Thymus (tissue), 14 donors: ENCODE measurements at places on chromosomes 1 and 21.

GRCh38 chr1:183847641-183848040 lies 42.7 kb downstream of the RGL1 start:
- DNase-seq, result no peak

DNA sequence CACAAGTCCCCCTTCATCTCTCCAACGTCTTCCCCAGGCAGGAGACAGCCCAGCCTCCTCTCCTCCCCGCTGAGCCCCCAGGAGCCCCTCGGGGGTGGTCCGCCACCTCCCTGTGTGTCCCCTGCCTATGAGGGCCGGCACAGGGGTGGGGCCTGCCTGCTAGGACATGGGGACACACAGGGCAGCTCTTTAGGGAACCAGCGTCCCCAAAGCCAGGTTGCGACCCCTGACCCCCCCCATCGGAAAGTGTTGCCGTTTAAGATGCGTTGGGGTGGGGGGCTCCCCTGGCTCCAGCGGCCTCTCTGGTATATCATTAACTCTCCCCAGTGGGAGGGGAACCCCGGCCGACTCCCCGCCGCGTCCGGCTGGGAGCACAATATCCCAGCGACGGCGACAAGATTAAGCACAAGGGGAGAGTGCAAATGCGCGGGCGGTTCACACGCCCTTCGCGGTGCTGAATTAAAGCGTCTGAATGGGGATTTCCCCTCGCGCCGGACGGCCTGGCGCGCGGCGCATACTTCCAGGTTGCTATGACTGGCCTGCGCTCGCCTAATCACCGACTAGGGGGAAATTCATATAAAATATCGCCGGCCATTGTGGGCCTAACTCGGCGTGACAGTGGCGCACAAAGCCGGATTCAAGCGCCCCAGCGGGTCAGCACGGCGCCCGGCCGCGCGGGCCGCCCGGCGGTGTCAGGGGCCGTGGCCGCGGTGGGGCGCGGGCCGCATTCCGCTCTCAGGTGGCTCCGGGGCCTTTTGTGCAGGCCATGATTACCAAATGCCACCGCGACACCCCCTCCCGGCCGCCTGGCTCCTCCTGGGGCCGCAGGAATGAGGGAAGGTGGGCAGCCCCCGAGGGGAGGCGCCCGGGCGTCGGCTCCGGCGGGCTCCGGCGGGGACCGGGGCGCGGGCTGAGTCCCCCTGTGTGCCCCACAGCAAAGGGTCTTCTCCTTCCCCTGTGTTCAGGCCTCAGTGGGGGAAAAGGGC lies 30.9 kb downstream of the WNT3A start:
- DNase-seq, result no peak

DNA sequence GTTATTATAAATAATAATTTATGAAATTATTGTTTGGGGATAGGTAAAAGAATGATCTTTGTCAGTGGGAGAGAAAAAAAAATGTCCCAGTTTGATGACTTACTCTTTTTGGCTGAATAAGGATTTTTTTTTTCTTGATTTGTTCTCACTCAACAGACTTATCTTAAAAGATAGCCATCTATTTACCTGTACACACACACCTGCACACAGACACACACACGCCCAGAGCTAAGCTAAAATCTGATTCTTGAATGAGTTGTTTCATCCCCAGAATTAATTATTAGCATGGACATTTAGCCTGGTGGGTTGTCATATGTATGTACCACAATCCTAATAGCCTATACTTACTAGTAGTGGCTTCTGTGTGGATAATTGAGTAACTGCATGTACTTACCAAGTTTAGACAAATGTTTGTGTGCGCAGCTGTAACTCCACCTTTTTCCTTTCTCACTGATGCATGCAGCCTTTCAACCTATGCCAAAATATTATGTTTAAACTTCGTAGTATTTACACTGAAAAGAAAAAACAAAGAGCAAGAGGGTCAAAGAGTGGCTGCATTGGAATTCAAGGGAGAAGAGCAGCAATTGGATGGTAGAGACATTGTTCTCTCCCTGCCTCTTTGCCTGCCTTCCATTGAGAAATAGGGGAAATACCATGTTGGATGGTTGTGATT lies 174.3 kb downstream of the ADGRL2 start:
- no peak for DNase-seq

DNA sequence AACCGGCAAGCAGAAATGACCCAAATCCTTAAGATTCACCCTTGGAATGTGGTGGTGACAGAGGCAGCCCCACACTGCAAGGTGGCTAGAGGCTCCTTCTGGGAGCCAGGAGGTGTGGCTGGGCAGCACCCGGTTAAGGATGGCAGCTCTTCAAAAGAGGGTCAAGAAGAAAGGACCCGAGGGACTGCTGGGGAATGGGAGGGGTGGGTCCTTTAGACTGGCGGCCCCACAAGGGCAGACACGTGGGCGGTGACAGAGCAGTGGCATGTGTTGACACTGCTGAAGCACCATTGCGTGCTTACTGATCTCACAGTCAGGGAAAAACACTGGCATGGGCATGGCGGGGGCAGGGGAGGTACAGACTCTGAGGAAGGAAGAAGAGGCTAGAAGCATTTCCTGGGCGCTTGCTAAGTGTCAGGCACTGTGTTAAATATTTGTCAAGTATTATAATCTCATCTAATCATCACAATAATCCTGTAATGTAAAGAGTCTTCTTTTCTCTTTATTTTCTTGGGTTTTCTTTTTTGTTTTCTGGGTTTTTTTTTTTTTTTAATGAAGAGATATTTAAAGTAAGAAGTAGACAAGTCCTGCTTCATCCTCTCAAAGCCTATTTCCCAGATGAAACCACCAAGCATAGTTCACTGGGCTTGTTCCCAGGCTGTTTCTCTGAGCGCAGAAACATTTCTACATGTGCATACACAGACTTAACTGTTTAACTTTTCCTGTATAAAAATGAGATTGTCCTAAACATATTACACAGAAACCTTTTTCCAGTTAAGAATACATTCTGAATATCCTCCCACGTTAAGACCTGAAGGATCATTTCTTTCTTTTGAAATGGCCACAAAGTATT lies 165.8 kb upstream of the EDN2 start:
- no peak for DNase-seq

- DNase-seq, result no peak
Measured at GRCh38 chr1:108590957-108591356, 31.1 kb downstream of the EEIG2 start.

GRCh38 chr21:29403301-29403700 lies 104.6 kb downstream of the BACH1 start:
- no peak for DNase-seq

- no peak for DNase-seq
Measured at GRCh38 chr1:112418099-112418892, 22.3 kb downstream of the CTTNBP2NL start.

DNA sequence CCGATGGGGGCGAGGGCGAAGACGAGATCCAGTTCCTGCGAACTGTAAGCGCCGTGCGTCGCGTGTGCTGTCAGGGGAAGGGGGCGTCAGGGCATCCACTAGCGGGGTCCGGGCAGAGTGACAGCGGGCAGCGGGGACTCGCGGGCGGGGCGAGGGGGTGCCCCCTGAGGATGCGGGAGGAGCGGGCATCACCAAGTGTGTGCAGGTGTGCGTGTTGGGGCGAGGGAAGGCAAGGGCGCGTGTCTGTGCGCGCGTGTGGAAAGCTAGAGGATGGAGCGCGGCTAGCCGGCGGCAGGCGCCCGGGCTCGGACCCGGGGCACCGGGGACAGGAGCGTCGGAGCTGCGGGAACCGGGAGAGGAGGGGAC lies 525 bp downstream of the RYR2 start:
- no peak for DNase-seq

DNA sequence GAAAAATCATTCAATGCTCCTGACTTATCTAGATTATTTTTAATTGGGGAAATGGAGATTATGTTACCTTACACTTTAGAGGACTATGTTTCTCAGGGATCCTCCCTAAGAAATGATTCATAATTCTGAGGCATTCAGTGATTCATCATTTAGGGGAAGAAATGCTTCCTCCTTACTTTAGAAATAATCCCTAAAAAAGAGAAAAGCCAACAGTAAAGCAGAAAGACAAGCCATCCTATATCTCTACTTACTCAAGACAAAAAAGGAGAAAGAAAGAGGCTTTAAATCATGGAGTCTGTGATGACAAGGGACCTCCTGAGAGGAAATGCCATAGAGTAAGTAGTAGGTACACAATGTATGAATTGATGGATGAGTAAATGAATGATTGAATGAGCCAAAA lies 137.0 kb downstream of the BRINP2 start:
- DNase-seq, result no peak

- DNase-seq, result no peak
Measured at GRCh38 chr1:116847688-116848531, 61.8 kb upstream of the PTGFRN start.

DNA sequence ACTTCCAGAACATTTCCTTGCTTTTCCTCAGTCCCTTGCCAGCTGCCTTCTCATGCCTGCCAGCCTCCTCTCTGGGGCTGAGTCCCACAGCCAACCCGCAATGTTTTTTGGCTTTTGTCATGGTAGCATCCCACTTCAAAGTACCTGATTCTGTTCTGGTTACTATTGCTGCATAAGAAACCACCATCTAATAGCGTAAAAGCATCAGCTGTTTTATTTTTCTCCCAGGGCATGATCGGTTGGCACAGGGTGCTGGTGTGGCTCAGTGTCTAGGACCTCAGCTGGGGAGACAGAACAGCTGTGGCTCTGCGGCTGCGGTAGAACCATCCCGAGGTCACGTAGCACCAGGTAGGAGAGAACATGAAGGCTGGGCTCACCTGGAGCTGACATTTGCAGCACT lies 8.9 kb upstream of the PRMT2 start:
- no peak for DNase-seq

GRCh38 chr1:165468253-165468652 lies 23.3 kb upstream of the RXRG start:
- DNase-seq, result no peak

- no peak for DNase-seq
Measured at GRCh38 chr1:240719953-240720700, 108.2 kb upstream of the GREM2 start.

GRCh38 chr1:69794831-69795230 lies 227.1 kb downstream of the LRRC7 start:
- no peak for DNase-seq

DNA sequence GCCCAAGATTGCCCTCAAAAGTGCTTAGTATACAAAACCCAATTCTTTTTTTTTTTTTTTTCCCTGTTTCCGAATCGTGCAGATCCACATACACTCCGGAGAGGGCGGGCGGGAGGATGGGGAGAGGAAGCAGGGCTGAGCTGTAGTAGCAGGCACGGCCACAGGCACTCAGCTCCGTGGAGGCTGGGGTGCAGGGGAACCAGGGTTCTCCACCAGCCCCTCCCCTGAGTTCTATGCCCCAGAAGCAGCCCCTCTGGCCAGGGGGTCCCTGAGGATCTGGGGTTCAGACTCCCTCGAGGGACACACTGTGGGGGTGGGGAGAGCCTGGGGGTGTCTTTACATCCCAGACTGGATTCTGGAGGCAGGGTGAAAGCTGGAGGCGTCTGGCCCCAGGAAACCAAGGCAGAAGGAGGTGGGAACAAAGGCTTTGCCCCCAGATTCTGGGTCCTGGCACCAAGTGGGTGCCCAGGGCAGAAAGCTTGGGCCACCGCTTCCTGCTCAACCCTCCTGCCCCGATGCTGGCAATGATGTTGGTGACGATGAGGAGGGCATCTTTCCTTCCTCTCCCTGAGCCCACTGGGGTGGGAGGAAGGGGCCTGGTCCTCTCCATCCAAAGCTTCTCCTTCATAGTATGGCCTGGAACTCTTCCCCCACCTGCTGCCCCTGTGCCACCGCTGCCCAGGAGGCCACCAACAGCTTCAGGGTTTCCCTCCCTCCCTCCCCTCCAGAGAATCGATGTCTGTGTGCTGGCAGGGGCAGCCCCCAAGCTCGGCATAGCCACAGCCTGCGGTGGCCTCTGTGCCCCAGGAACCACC lies 106.4 kb upstream of the TARDBP start:
- no peak for DNase-seq

GRCh38 chr1:188128761-188129160 lies 1300.0 kb downstream of the PLA2G4A start:
- no peak for DNase-seq

- DNase-seq, result no peak
Measured at GRCh38 chr21:31961027-31961426, 88.2 kb downstream of the HUNK start.

- DNase-seq, result no peak
Measured at GRCh38 chr1:160103658-160104408, 5.4 kb upstream of the IGSF8 start.

DNA sequence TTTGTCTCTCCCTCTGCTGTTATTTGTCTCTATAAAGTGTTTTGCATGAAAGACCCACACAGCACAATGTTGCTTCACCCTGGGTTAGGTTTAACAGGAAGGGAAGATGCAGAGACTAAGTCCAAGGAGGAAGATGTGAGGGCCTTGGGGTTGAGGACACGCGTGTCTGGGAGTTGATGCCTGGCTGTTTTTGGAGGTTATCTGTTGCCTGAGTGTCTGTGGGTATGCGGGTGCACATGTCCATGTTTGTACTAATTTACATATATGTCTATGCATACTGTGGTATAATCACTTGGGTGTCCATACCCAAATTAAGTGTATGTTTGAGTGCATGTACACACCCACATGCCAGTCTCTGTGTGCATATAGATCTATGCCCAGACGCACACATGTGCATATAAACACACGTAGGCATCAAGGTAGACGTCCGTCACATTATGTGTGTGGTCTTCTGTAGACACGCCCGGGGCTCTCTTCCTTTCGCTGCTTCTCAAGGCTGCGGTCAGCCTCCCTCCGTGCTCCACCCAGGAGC lies 962 bp upstream of the MAN1C1 start:
- DNase-seq, result no peak

GRCh38 chr1:207172885-207173284 lies 68.9 kb downstream of the C4BPA start:
- DNase-seq, result no peak

DNA sequence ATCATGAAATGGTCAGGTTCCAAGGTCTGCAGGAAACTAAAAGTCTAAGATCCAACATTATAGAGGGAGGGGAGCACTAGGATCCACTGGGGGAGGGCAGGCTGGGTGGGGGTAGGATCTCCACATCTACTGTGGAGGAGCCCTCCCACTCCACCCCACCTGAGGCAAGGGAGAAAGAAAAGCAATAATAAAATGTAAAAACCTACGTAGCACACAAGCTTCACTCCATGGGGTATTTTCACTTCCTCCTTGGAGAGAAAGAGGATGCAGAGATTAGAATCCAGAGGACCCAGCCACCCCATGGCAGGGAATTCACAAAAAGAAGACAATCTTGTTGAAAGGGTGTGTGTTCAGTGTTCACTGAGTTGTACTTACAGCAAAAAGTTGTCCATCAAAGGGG lies 14.4 kb downstream of the SPOCD1 start:
- no peak for DNase-seq

GRCh38 chr1:212539737-212540430 lies 68.7 kb upstream of the ATF3 start:
- DNase-seq, result no peak

DNA sequence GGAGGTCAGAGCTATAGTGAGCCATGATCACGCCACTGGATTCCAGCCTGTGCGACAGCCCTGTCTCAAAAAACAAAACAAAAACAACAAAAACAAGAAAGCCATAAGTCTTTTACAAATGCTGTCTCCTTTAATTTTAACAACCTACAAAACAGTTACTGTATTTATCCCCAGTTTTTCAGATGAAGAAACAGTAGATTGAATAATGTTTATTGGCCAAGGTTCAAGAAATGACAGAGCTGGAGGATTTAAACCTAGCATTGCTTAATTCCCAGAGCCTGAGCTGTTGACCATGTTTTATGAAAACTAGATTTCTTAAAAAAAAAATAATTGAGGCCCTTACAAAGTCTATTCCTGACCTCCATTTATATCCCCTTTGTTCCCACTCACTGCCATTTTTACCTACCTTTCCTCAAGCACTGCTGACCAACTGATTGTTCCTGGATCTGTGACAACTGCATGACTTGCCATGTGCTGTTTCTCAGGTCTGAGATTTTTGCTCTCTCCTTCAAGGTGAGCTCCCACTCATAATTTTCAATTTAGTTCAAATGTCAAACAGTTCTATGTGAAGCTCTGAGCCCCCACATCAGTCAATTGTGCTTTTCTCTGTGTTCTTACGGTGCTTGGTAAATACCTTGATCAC lies 140.8 kb downstream of the CHRM3 start:
- no peak for DNase-seq
